Stimulated activated CD4-positive, alpha-beta T cell treated with anti-CD3 and anti-CD28 coated beads, TNF-alpha, amount 100 ng/mL, for 24 hours (primary cell): ENCODE measurements at places on chromosomes 7 and 10.
A peak's percentile ranks its signal among the peaks of the same experiment; 100 is the strongest.

DNA sequence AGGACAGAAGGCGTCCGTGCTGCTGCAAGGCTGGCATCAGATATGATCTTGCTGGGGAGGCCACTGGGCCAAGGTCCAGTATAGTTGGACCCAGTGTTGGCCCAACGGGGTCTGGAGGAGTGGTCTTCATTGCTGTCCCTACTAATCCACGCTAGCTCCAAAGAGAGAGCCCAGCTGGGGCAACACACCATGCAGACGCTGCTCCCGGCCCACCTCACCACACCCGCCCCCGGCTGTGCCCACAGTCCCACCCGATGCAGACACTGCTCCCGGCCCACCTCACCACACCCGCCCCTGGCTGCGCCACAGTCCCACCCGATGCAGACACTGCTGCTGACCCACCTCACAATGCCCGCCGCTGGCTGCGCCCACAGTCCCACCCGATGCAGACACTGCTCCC lies 121.5 kb downstream of the VIPR2 start:
- no peak for DNase-seq

DNA sequence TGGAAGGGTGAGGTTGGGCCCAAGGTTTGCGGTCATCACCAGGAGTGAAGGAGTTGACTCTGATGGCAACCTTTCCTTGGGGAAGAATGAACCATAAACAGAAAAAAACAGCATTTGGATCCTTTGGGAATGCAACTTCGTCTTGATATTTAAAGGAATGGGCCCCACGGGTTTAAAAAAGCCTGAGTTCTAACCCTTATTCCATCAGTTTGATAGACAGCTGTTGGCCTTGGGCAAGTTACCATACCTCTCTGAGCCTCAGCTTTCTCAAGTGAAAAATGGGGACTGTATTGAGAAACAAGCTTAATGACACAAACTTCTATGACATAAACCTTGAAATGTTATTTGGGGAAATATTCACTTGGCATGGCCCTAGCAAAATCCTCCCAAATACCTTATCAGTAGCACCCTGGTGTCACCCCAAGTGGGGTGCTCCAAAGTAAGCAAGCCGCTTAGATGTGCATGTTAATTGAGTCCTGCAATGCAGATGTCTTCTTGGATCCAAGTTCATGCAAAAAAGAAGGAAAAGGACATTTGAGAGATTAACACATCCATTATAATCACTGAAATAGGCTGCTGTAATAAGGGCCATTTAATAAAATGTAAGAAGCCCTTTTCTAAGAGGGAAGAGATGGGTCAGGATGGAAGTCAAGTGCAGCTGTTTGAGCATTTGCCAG lies 13.8 kb downstream of the MXI1 start:
- DNase-seq = no peak

DNA sequence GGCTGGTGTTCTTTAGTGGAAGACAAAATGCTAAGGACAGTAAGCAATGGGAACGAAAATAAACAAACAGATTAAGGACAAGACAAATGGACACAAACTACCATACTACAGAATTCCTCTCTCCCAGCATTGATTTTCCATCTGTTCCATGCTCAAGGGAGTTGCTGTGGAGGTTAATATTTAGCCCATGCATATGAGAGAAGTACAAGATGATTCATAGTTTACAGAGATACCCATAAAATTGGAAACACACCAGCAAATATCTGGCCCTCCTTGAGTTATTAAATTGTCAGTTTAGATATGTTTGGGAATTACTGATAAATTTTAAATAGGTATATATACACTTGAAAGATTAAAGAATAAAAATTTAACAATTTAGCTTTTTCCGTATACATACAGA lies 69.8 kb downstream of the GLI3 start:
- no peak for DNase-seq

- DNase-seq = no peak
Measured at GRCh38 chr10:124705381-124705740, 38.8 kb downstream of the FAM53B start.

- DNase-seq = no peak
Measured at GRCh38 chr7:43791-44540, 148.4 kb upstream of the FAM20C start.

DNA sequence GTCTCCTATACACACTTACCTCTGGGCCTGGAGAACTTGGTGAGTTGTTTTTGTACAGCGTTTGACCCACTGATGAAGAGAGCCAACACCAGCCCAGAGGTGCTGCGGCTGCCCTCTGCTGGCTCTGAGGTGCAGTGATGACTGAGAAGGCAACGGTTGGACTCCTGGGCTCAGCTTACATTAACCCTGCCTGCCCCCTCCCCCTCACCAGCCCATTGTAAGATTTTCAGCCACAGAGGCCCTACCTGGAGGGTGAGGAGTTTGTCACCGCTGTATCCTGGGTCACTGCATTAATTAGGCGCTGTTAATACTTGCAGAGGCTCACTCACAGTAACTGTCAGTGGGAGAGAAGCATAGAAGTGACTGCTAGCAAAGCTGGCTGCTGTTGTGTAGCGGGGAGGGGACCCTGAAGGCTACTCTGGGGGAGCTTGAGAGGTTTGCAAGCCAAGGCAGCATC lies 19.0 kb upstream of the ANKRD2 start:
- DNase-seq = peak; percentile 46

DNA sequence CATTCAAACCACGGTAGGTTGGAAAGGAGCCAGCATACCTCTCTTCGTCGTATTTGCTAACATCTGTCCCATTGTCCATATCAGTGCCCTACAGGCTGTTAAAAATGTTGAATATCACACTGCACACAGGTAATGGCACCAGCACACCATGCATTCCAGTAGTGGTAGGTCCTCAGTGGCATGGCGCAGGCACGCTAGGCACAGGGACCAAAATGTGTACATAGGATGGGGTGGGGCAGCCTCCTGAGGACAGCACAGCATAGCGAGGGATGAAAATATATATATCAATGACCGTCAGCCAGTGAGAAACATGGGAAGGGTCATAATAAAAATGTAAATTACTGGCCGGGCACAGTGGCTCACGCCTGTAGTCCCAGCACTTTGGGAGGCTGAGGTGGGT lies 99.9 kb upstream of the CTBP2 start:
- no peak for DNase-seq

- DNase-seq = no peak
Measured at GRCh38 chr7:143929224-143929920, 5.7 kb upstream of the OR2F2 start.

GRCh38 chr10:98570834-98571233 lies 124.1 kb upstream of the HPS1 start:
- no peak for DNase-seq
